Fibroblast of pulmonary artery (primary cell): ENCODE measurements at places on chromosomes 1 and 21.

- DNase-seq = peak; percentile 88
These were observed 13.9 kb upstream of the CAMK1G start for GRCh38 chr1:209569455-209570207.

- DNase-seq = no peak
These were observed 41.2 kb upstream of the ADARB1 start for GRCh38 chr21:45032977-45033710.

- DNase-seq = no peak
These were observed 63.9 kb upstream of the VAV3 start for GRCh38 chr1:108028841-108029388.

- DNase-seq = no peak
These were observed 52.2 kb downstream of the DMRTB1 start for GRCh38 chr1:53511323-53511932.

GRCh38 chr1:209455145-209455544, 128.4 kb upstream of the CAMK1G start:
- DNase-seq = no peak

- no peak for DNase-seq
These were observed 896.3 kb downstream of the TTLL7 start for GRCh38 chr1:83102630-83103071.

DNA sequence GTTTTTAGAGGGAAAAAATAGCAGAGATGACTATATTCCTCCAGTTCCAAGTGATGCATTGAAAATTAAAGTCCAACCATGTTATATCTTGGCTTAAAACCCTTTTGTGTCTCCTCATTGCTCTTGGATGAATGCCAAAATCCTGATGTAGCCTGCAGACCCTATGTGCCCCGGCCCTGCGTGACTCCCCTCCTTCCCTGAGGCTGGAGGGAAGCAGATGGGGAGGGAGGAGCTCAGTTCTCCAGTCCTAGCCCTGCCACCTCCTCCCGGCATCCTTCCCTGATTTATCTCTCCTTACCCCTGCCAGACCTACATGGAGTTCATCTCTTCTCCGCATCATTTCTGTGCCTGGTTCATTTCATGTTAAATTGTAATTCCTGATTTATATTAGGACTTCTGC, 397.4 kb downstream of the PTPRU start:
- no peak for DNase-seq

DNA sequence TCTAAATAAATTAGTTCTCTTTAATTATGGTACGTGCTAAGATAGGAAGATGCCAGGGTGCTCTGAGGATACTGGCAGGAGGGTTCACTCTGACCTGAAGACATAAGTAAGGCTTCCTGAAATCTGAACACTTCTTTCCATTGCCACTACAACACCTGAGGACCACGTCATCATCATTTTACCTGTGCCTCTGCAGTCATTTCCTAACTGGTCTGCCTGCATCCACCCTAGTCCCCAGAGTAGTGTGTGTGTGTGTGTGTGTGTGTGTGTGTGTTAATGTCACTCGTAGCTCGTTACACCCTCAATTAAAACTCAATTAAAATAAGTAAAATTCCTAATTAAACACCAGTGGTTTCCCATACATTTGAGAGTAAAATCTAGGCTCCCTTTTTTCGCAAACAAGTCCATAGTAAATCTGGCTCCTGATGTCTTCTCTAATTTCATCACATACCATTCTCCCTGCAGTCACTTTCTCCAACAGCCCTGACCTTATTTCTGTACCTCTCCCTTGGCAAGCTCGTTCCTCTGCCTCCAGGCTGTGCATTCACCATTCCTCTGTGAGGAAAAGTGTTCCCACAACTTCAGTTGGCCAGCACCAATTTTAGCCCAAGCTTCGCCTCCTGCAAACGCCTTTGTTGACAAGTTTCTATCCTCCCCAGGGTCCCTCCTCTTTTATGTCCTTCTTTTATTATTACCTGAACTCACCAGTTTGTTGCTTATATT, 8.7 kb downstream of the IL12RB2 start:
- no peak for DNase-seq

DNA sequence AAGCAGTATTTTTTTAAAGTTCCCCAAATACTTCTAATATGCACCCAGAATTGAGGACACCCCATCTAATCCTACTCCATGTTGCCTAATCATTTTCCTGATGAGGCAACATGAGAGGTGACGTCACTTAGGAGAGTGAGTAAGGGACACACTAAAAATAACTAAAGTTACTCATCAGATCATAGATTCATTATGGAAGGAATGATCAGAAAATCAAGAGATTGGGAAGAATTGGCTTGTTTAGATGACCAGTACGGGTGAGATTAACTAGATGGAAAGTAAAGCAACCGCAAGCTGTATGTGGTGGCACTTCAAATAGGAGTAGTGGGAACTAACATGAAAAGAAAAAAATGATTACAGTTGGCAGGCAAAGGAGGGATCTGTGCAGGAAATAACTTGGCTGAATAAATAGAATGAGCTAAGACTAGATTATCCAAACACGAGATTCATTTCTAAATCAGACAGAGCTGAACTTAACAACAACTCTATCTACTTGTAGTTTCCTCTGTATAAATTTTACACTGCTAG, 61.4 kb upstream of the CXADR start:
- peak; percentile 83 for DNase-seq

DNA sequence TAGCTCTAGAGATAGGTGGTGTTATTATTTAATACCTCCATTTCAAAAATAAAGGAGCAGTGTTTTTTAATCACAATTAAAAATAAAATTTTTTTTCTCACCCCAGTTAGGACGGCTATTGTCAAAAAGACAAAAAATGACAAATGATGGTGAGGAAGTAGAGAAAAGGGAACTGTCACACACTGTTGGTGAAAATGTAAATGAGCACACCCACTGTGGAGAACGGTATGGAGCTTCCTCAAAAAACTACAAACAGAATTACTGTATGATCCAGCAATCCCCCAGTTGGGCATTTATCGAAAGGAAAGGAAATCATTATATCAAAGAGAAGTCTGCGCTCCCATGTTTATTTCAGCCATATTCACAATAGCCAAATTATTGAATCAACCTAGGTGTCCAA, 148.7 kb upstream of the NR5A2 start:
- DNase-seq = no peak

DNA sequence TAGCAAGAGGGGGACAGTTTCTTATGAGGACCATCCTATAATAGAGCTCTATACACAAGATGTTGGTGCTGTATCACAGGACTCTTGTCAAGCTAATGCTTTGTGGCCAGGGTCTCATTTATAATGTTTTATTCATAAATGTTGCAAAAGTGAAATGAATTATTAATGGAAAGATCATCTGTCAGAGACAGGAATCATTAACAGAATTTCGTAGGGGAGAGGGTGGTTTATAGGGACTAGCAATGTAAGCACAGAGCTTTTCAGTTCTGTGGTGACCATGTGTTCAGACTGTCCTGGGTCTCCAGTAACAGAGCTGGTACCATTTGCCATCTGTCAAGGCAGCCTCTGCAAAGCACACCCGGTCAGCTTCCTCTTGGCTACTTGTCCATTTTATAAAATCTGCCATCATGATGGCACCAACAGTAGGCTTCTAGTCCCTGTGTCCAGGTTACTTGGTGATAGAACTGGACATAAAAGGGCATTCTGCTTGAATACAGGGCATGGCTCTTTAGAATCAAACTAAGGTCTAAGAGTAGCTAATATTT, 36.2 kb downstream of the LPAR3 start:
- no peak for DNase-seq

GRCh38 chr1:40379785-40380452, 6.4 kb downstream of the SMAP2 start:
- DNase-seq = peak; percentile 47

GRCh38 chr1:160911441-160911840, 26.5 kb upstream of the ITLN1 start:
- peak; percentile 96 for DNase-seq

- DNase-seq = no peak
These were observed 8.9 kb downstream of the HYI start for GRCh38 chr1:43444836-43445235.

GRCh38 chr1:154221278-154222001, 685 bp downstream of the UBAP2L start:
- DNase-seq = peak; percentile 82

- no peak for DNase-seq
These were observed 13.9 kb upstream of the PRELP start for GRCh38 chr1:203461717-203462116.

DNA sequence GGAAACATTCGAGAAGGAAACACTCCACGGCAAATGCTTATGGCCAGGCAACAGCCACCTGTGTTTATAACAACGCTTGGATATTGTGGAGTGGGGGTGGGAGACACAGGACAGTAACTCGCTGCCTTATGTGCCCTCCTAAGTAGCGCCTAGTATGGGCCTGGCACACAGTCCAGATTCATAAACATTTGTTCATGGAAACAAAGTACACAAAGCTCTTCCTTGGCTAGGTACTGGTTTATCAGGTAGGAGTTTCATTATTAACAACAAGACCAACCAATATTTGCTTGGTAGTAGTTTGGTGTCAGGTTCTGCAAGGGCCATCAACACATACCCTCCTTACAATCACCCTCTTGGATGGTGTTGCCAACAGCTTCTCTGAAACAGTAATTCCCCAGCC, 23.4 kb downstream of the TMCO4 start:
- DNase-seq = no peak

DNA sequence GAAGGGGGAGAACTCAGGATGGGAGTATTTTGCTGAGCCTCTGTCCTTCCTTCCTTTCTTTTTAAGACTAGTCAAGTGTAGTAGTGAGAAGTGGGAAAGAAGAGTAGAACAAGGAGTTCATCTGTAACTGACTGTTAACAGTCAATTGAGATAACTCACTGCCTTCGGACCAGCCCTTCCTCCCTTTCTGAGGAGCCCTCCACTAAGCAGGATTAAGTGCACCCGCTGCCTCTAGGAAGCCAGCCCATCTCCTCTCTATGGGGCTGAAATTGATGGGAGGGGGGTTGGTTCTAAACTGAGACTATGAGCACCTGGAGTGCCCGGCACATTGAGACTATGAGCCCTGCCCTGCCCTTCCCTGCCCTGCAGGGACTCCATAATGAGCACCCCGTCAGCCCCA, 72.7 kb upstream of the TINAGL1 start:
- no peak for DNase-seq

DNA sequence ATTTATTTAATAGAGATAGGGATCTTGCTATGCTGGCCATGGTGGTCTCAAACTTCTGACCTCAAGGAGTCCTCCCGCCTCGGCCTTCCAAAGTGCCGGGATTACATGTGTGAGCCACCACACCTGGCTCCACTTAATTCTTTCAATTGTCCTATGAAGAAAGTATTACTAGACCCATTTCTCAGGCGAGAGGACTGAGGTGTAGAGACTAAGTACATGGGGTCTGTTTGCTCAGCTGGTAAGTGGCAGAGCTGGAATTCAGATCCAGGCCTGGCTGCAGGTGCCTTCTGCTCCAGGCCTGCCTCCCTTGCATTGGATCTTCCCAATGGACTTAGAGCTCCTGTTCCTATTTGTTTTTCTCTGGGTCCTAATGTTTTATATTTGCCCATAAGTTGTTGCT, 55.5 kb downstream of the HTR6 start:
- DNase-seq = no peak

DNA sequence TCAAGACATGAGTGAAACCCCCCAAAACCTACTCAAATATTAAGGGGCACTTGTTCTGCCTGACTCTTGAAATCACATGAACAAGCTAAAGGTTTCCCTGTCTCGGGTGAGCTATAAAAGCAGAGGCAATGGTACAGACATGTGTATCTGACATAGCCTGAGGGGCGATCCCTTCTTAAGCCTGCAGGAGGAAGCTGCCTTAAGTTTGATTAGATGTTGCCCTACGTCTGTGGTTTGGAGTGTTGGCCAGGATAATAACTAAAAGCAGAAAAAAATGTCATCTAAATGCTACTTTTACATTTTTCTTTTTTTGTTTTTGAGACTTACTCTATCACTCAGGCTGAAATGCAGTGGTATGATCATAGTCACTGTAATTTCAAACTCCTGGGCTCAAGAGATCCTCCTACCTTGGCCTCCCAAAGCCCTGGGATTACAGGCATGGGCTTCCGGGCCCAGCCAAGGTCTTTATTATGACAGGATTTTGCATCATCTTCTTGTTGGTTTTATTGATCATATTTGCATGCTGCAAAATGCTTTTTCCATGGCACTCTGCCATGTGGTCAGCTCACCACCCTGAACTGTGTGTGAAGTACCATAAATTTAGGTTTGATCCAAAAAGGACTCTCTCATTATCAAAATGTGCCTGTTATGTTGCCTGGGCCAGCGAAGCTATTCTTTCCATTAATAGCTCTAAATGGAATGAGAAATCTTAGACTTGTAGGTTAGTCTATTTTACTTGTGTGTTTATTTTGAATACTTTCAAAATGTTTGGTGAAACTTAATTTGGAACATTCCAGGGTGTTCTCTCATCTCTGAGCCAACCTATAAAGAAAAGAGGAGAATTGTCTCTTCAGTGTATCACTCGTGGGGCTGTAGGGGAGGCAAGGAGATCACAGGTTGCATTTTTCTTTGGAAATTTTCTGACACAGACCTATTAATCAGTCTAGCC, 15.0 kb upstream of the HMGN1 start:
- DNase-seq = no peak

DNA sequence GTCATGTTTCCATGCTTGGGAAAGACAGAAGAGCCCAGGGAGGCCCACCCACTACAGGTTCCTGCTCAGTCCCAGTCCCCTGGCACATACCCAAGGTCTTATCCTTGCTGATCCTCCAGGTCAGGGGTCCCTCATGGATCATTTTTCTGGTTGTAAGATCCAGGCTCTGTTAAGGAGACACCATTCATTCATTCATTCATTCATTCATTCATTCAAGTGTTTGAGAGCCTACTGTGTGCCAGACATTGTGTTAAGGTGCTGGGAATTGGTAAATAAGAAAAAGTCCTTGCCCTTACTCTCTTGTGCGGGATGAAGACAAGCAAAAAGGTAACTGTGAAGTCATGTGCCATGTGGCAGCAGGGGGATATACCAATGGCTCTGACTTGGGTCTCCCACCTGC, 23.8 kb downstream of the LRRC71 start:
- no peak for DNase-seq

DNA sequence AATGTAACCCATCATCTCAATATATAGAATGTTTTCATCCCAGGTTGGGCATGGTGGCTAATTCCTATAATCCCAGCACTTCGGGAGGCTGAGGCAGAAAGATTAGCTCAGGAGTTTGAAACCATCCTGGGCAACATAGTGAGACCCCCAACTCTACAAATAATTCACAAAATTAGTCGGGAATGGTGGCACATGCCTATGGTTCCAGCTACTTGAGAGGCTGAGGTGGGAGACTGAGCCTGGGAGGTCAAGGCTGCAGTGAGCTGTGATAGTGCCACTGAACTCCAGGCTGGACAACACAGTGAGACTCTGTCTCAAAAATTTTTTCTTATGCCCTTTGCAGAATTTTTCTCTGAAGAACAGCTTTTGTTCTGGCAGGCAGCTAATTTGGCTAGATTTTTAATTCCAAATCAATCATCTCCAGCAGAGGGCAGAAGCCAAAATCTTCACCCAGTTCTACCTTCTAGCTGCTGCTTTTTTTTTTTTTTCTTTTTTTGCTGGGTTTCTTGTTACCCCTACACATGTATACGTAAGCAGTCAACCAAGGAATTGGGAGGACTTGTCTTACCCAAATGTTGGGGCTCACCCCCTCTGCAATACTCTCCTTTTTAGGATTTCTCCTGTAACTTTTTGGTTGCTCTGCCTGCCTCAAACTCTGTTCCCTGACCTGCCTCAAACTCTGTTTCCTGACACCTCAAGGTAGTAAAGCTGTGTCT, 2.7 kb upstream of the RAD54L start:
- DNase-seq = peak; percentile 43

- no peak for DNase-seq
These were observed 13.8 kb upstream of the KCNQ4 start for GRCh38 chr1:40769815-40770214.
